ENCODE measurements at places on chromosomes 2 and 18.

DNA sequence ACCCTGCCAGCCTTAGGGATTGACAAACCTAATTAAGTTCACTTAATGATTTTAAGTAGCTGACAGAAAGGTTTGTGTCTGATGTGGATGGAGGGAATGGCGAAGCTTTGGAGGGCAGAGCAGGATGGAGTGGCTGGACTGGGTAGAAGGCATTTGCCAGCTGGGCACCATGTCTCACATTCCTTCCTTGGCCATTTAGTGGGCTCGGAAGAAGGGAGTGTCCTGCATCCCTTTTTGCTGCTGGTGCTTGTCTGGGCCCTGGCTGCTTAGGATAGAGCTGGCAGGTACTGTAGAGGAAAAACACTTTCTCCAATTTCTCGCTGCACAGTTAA lies 166.7 kb downstream of the CLIP4 start:
- no peak for DNase-seq

DNA sequence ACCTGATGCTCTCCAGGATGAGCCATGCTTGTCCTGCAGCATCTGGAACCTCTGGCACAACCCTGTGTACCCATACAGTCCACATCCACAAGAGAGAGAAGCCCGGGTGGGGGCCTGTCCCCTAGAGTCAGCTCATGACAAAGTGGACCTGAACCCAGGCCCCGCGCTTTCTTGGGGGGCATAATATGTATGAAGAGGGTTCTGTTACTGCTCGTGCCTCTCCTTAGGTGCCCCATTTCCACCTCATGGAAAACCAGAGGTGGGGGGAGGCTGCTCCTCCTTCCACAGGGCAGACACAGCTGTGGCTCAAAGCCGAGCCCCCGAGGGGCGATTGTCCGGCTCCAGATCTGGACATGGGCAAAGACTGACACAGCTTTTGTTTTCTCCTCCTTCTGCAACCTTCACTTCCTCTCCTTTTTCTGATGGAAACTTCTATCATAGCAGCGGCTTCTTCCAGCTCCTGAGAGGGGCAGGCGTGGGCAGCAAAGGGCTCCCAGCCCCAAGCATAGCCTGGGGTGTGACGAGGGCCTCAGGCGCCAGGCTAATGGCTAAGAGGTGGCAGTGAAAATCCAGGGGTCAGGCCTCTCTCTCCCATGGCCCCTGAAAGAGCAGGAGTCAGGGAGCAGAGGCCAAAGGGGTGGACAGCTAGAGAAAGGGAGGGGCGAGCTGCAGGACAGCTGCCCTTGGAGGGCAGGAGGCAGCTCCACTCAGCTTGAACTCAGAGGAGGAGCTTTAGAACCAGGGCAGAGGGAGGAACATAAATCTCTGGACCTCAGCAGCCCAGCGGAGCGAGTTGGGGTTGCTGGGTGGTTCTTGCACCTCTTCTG lies 155.5 kb downstream of the ZFP36L2 start:
- no peak for DNase-seq

DNA sequence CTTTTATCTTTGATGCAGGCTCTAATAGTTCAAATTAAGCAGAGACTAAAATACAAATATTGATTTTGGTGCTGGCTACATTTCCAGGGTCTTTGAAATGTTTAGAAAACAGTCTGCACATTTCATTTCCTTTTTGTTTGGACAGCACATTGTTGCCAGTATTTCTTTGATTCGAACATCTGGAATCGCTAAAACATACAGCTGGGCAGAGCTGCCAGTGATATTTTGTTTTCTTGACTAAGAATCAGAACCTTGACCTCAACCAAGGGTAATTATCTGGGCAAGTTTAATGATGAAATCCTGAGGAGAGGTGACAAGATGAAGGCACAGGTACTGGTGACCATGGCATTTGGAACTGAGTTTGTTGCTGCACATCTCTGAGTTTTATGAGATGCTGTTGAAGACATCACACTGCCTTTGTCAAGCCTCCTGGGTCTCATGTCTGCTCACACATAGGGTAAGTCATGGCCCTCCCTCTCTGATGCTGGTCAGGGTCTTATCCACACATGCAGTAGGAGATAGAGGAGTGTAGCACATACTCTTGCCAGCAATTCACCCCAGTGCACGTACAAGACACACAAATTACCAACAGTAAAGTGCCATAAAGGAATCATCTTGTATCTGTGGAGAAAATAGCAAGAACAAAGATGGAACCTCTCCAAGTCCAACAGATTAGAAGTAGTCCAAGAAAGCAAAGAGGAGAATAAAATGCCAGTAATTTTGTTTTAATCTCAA lies 391.9 kb downstream of the RND3 start:
- DNase-seq = no peak

DNA sequence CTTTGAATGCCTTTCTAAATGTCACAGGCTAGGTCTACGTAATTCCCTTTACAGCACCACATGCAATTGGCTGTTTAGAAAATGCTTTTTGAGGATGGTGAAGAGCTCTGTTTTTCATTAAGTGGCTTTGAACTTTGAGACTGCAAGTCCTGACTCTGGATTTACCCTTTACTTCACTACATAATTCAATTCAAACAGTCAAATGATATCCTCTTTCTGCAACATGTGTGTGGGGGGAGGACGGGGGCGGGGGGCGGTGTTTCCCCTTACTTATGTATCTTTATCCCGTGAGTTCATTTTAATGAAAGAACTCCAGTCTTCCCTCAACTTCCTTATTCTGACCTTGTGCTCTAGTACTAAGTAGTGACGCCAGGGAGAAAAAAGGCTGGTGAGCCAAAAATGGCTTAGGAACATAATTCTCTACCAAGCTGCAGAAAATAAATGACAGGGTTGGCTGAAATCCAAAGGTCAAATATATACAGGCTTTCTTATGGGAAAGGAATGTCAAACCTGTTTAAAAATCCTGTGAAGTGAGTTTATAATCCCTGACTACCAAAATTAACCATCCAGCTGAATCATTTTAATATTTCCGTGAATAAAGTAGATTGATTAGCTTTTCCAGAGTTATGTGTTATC lies 119.6 kb downstream of the SLC8A1 start:
- DNase-seq = no peak

DNA sequence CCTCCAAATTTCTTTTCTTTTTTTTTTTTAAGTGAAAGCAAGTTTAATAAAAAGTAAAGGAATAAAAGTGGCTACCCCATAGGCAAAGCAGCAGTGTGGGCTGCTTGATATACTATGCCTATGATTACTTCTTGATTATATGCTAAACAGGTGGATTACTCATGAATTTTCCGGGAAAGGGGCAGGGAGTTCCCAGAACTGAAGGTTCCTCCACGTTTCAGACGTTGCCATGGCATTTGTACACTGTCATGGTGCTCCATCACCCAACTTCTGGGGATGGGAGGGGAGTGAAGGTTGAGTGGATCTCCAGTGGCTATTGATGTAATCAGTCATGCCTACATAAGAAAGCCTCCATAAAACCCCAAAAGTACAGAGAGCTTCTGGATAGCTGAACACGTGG lies 176.2 kb downstream of the CYP26B1 start:
- DNase-seq = no peak

- DNase-seq = no peak
Measured at GRCh38 chr2:102826904-102827303, 65.1 kb downstream of the TMEM182 start.

- DNase-seq = no peak
Measured at GRCh38 chr2:187372213-187372612, 75.8 kb downstream of the CALCRL start.

GRCh38 chr2:213022987-213023386 lies 128.4 kb downstream of the IKZF2 start:
- no peak for DNase-seq

GRCh38 chr2:121409388-121409787 lies 121.3 kb upstream of the RNU4ATAC start:
- DNase-seq = no peak

- DNase-seq = no peak
Measured at GRCh38 chr2:111091811-111092211, 28.9 kb upstream of the BCL2L11 start.

GRCh38 chr2:62467475-62468321 lies 38.3 kb downstream of the TMEM17 start:
- DNase-seq = no peak

DNA sequence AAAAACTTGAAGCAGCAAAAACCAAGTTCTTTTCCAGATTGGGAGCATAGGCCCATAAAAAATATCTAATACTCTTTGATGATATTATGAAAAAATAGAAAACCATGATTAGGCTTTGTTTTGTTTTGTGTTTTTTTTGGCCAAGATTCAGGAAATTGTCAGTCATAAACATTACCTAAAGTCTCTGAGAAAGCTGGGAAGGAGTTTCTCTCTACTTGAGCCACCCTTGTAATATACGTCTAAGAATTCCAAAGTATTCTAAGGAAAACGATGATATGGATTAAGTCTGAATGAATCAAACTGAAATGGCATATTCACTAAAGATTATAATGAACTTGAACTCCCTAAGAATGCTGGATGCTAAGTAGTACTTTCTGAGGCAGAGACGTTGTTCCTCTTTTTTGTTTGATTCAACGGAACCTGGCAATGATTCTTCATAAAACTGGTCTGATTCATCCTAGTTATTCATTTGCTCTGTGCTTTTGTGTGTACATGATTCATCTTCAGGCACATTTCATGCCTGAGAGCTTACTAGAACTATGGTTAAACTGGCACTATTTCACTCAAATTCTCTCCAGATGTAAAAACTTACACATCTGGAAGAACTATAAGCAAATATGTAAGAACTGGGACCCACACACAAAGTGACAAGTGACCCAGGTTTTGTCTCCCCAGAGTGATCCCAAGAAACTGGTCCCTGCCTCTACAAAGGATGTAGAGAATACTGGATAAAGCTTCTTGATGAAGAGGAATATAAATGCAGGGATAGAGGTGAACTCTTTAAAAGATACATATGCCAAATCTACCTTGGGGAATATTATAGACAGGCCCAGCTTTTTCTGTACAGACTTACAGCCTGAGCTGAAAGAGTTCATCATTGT lies 159.7 kb downstream of the DOCK10 start:
- DNase-seq = no peak

- DNase-seq = no peak
Measured at GRCh38 chr2:107817378-107817777, 9.3 kb upstream of the RGPD4 start.

- DNase-seq = no peak
Measured at GRCh38 chr18:74784752-74785151, 187.1 kb downstream of the ZNF407 start.

DNA sequence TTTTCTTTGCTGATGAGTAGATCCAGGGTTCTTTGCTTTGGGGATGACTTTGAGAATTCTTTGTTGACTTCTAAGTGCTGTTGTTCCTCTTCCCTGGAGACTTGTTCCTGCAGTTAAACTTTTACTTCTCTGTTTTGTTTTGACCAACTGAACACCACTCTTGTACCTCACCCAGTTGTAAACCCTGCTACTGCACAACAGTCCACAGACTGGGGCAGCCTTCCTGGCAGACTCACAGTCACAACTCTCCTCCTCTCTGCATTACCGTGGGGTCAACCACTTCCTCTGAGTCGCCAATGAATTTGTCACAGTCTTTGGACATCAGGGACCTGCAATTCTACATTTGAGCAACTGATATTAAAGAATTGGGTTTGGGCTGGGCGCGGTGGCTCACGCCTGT lies 3.8 kb upstream of the SLC8A1 start:
- DNase-seq = no peak

DNA sequence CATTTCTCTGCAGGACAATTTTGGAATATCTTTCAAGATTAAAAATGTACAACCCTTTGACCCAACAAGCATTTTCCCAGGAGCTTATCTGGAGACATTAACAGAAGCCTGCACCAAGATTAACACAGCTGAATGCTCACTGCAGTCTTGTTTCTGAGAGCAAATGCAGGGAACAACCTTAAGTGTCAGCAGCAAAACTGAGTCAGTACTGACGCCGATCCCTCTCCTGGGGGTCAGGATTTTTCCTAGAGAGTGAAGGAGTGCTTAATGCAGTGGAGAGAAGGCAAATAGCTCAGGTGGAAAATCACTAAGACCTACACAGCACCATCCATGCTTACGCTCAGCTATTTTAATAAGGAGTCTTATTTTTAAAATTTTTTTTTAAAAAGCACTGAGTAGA lies 42.8 kb upstream of the SGPP2 start:
- no peak for DNase-seq

GRCh38 chr2:236616031-236616430 lies 46.4 kb downstream of the ACKR3 start:
- DNase-seq = no peak

GRCh38 chr2:201904538-201905420 lies 98.4 kb downstream of the CDK15 start:
- no peak for DNase-seq

DNA sequence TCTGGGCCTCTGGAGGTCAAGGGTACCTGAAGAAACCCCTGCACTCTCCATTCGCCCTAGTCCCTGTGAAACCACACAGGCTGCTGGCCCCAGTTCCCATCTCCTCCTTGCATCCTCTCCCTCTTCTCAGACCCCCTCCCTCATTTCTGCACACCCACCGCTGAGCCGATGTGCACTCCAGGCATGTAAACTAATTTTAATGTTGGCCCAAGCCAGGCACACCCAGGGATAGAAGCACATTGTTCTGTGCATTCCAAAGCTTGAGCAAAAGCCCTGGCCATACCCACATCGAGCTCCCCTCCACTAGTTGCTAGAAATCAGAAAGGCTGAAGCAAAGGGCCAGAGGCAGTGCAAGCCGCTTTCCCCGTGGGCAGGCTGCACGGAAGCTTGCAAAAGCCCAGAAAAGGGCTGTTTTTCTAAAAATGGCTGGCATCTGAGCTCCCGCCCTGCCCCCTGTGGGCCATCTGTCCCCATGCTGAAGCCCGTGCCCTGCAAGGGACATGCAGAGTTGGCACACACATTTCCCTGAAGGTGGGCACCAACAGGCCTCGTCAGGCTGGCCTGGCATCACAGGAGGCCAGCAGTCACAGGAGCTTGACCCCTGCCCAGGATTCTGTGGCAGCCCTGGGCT lies 181.6 kb downstream of the SMAD7 start:
- DNase-seq = no peak

GRCh38 chr2:120261387-120262006 lies 8.8 kb downstream of the RALB start:
- no peak for DNase-seq

- DNase-seq = no peak
Measured at GRCh38 chr18:69518989-69519388, 118.3 kb downstream of the DOK6 start.

DNA sequence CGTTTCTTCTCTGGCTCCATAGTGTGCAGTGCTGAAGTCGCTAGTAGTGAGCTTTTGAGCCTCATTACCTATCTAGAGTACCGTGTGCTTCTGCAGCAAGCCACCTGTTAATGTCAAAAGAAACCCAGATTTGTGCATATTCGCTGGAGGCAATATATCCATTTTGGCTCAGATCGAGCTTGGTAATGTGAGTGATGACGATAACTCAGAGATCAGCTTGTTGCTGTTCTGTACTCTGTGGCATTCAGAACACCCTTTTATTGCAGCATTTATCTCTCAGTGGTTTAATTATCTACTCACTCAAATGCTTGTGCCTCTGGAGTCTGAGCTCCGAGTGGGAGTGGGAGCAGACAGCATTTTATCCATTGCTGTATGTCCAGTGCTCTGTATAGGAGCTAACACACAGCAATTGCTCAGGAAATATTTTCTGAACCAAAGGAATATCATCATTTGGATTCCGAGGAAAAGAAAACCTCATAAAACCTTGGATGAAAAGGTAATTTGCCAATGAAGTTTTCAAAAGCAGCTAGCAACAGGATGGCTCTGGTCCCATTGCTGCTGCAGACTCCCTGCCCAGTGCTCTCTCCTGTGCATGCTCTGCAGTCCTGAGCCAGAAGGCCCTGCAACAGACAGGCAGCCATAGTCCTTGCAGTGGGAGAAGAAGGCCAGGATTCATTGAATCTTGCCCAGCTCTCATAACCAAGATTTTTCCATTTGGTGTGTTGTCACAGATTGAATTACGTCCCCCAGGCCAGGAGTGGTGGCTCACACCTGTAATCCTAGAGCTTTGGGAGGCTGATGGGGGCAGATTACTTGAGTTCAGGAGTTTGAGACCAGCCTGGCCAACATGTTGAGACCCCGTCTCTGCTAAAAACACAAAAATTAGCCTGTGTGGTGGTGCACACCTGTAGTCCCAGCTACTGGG lies 183.8 kb downstream of the MYCN start:
- DNase-seq = no peak
